ENCODE measurements at places on chromosomes 11 and 22.

- peak; percentile 61 for DNase-seq
Measured at GRCh38 chr22:29780748-29781676, 13.8 kb downstream of the UQCR10 start.

- no peak for DNase-seq
Measured at GRCh38 chr11:13868710-13869397, 93.7 kb upstream of the SPON1 start.

DNA sequence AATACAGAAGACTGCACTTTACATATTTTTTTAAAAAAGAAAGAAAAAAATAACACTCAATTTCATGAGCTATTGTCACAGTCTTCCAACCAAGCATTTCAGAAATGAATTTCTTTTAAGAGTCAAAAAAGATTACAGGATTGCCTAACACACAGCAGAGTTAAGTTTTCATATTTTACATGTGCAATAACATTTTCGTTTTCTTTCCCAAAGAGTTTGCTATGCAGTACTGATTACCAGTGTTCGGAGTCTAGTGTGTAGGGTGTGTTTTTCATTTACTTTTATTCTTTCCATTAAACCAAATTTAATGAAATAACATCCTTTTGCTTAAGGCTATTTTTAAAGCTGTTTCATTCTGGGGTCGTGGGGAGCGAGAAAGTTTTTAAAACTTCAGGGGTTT lies 53.2 kb downstream of the MN1 start:
- no peak for DNase-seq

DNA sequence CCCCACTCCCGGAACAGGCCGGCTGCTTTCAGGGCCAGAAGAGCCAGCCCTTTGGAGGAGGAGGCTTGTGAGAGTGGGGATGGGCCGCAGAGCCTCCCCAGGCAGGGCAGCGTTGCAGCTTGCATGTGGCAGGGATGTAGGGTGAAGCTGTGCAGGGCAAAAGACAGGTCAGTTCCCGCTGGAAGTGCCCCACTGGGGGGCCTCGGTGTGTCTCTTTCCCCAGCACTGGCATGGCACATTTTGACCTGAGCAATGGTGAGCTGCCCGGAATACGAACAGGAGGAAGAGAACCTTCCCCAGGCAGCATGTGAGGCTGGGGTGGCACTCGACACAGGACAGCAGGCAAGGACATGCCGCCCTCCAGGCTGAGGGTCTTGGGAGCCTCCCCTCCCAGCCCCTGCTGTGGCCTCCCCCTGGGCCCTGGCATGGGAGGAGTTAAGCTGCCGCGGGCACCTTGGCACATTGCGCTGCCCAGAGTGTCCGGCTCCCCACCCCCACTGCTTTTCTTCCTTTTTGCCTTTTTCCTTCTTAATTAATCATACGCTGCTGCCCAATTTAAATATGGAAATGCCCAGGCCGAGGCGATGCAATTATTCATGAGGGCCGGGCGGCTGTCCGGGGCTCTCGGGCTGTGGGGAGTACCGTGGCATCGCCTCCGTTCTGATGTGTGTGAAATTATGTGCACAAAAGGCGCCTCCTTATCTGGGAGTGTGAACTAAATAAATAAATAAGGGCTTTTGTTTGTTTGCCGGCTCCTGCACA lies 76.0 kb upstream of the WNT7B start:
- peak; percentile 50 for DNase-seq

GRCh38 chr11:69204941-69205742 lies 49.4 kb downstream of the SMIM38 start:
- DNase-seq, result no peak

All from head of caudate nucleus (tissue), 42 donors.